ENCODE measurements at places on chromosomes 5 and 9.
A peak's percentile ranks its signal among the peaks of the same experiment; 100 is the strongest.

- DNase-seq: peak; percentile 21
Observed at GRCh38 chr5:141757402-141757801, 75.4 kb upstream of the ARAP3 start.

DNA sequence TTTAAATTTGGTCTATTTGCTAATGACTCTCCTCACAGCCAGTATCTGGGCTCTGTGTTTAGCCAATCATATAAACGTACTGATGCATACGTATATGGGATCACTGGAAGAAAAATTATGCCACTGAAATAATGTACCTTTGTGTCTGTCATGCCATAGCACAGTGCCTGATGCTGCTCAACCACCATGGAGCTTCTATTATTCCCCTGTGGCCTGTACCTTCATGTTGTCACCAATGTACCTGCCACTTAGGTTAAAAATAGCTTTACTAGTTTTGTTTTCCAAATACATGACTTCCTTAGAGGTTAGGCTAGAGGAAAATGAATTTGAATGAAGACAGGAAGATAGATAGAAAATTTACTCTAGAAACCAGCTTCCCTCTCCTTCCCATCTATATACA is 34.6 kb downstream of the HACD4 start:
- no peak for DNase-seq

DNA sequence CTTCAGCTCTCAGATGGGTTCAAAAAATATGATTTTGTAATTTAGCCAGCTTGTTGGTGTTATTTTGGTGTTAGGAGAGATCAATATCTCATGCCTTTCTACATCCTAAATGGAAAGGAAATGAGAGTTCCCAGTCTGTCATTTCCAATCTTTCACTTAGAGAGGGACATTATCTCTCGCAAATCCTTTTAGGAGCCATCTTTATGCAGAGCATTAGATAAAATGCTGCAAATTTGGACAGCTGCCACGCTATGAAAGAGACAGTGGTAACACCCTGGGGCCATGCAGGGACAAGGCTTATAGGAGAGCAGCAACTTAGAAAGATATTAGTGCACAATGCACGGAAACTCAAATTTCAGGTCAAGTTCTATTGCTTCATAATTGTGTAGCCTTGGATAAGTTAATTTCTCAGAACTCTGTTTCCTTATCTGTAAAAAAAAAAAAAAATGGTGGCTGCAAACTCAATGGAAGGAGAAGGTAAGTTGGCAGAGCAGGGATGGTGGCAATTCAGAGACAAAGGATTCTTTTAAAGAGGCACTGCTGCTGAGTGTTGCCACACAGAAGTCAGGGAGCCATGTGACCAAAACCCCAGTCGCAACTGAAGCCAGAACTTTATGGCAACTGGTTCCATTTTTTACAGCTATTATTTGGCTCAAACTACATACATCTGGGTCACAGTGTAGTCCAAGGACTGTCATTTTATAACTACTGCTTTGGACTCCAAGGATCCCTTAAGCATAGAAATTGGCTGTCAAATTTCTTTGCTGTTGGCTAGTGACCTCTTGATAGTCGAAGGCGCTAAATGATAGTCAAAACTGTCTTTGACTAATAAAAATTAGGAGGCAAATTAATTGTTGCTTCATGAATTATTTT is 210.2 kb downstream of the FRMD3 start:
- no peak for DNase-seq

GRCh38 chr5:73797132-73797510 is 171.1 kb downstream of the ARHGEF28 start:
- no peak for DNase-seq

GRCh38 chr9:64061013-64061627 is 1223.9 kb downstream of the FOXD4L5 start:
- DNase-seq: no peak

DNA sequence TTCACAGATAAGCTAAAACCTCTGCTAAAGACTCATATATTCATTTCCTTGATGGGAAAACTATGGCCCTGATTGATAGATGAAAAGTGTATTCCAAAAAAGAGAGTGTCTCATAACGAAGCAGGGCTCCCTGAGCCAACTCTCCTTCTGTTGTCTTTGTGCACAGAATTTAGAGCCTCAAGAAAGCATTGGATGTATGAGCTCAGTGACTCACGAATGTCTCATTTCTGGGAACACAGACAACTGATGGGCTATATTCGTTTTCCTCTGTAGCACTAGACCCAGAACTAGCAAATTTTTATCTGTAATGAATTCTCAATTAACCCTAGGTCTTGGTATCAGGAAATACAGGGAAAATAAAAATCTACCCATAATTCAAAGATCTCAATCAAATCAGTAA is 88.4 kb downstream of the LMNB1 start:
- DNase-seq: no peak

DNA sequence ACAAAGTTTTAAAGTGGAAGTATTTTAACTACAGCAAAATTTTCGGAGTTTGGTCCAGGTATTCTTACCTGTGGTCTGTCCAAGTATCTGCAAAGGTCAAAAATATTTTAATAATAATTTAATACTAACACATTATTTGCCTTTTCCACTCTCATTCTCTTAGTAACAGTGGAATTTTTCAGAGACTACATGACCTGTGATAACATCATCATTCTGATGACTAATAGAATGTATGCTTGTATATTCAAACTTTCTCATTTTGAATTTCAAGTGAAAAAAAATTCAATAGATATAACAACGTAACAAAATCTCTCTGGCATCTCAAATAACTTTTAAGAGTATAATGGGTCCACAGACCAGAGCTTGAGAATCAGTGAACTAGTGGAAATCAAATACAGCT is 78.3 kb downstream of the FBXL17 start:
- DNase-seq: no peak

GRCh38 chr5:520196-520849 is 3.9 kb downstream of the SLC9A3 start:
- no peak for DNase-seq

GRCh38 chr5:107393851-107394250 is 276.9 kb downstream of the EFNA5 start:
- DNase-seq: no peak

DNA sequence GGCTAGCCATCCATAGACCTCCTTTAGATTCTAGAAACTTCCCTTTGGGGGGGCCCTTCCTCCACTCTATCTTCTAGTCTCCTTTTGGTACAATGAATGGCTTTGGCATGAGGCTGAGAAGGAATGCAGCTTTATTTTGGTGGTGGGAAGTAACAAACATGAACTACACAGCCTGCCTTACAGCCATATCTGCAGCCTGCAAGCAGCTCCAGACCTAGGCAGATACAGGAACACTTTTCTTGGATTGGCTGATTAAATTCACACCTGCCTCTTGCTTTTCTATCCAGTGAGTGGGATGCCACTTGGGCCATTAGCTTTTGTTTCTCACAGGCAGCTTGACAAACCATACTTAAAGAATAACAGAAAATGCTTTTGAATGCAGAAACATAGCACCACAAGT is 28.2 kb downstream of the NR6A1 start:
- no peak for DNase-seq

DNA sequence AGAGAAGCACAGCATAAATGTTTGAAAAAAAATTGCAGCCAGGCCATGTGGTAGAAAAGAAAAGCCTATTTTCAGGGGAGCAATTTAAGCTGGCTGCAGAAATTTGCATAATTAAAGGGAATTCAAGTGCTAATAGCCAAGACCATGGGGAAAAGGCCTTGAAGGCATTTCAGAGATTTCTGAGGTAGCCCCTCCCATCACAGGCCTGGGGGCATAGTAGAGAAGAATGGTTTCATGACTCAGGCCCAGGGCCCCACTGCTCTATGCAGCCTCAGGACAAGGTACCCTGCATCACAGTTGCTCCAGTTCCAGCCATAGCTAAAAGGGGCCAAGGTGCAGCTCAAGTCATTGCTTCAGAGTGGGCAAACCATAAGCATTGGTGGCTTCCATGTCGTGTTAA is 1416.0 kb downstream of the EFNA5 start:
- no peak for DNase-seq

- DNase-seq: no peak
Observed at GRCh38 chr9:111969061-111969460, 72.4 kb downstream of the UGCG start.

DNA sequence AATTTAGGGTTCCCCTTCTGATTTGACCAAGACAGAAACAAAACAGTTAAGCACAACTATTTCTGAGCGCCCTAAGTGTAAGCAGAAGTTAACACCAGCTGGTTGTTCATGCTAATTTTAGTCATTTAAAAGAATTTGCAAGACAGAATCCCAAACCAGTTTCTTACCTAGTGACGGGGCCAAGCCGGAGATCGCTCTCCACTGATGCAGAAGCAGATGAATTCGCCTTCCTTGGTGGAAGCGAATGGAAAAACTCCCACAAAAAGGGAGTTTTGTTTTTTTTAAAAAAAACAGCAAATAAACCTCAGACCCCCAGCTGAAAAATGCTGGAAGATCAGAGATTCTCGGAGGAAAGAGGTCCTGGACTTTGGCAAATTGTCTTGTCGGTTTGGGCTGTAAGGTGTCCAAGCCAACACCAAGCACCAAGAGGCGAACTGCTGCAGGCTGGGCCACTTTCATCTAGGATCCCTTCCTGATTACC is 47.4 kb upstream of the GLDC start:
- DNase-seq: no peak

- no peak for DNase-seq
Observed at GRCh38 chr5:137667341-137667740, 68.5 kb downstream of the KLHL3 start.

- no peak for DNase-seq
Observed at GRCh38 chr9:116516456-116516855, 170.6 kb upstream of the TRIM32 start.

- no peak for DNase-seq
Observed at GRCh38 chr5:108773330-108773729, 25.6 kb downstream of the FER start.

DNA sequence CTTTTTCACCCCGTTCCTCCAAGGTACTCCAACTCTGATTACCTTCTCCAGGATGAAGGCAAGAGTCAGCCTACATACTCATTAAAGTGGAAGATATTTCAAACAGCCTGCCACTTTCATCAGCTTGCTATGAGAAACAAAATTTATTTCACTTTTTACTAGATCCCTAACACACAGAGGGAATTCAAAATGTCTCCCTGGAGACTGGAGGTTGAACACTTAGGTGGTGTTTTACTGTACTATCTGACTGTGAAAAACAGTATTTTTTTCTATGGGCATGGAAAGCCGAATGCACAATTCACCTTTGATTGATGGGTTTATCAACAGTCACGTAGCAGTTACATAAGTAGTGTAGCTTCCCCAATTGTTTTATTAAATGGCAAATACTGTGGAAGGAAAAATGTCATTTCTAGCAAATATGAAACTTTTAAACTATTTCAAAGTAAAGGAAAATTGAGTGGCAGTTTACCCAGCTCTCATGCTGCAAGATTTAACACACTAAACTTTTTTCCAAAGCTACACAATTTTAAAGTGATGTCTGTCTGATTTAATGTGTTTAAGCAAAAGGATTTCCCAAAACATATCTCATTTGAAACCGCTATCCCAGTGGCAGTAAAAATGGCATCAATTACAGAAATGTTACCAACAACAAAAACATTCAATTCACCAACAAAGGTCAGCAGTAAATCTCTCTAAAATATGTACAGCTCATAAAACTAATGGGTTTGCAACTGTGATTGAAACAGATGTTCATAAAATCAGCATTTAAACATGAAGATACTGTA is 125.0 kb upstream of the TLE4 start:
- DNase-seq: no peak

GRCh38 chr5:123227216-123227615 is 138.2 kb downstream of the PRDM6 start:
- DNase-seq: no peak

DNA sequence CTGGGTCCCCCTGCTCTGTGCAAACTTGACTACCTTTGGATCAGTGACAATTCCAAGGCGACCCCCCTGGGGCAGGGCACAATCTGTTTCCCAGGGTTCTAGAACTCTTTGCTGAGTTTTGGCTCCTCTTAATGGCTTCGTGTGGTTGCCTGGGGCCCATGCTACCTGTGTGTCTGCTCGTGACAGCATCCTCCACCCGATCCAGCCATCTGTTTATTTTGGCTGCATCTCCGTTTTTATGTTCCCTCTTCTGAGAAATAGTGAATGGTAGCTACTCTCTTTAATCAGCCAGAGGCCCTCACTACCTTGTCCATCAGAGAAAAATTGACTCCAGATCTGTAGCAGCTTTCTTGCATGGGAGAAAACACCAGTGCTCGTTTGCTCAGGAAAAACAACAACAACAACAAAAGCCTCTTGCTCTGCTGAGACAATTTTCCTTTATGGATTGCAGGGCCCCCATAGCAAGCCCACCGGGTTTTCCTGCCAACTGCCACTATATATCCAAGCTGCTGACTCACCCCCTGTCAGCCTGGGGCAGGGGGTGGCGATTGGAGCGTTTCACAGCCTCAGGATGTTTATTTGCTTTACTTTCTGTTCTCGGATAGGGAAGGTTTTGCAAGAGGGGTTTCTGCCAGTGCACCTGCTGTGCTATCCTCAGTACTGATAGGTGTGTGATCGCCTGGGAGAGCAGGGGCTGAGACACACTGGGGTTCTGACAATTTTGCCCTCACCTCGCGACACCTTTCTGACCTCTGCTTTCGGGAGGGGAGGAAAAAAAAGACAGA is 607.8 kb downstream of the BNC2 start:
- DNase-seq: no peak

DNA sequence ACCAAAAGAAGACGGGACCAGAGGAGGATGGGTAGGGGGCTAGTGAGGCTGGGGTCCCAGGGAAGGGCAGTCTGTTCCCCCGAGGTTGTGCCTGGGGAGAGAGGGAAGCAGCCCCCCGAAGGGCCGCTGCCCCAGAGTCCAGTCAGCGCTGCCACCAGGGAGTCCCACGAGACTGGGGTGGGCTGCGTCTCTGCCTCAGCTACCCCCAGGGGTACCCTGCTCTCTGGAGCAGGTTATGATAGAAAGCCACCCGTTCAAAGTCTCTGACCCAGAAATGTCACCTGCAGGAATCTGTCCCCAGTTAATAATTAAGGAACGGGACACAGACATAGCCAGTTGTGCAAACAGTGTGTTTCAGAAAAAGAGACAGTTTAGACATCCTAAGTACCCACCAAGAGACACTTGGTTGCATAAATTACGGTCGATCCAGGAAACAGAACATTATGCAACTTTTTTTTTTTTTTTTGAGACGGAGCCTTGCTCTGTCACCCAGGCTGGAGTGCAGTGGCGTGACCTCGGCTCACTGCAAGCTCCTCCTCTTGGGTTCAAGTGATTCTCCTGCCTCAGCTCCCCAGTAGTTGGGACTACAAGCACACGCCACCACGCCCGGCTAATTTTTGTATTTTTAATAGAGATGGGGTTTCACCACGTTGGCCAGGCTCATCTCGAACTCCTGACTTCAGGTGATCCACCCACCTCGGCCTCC is 10.7 kb upstream of the AGPAT2 start:
- DNase-seq: no peak

Measured in amygdala (tissue), 56 donors.